ENCODE measurements at places on chromosomes 11 and 22.

DNA sequence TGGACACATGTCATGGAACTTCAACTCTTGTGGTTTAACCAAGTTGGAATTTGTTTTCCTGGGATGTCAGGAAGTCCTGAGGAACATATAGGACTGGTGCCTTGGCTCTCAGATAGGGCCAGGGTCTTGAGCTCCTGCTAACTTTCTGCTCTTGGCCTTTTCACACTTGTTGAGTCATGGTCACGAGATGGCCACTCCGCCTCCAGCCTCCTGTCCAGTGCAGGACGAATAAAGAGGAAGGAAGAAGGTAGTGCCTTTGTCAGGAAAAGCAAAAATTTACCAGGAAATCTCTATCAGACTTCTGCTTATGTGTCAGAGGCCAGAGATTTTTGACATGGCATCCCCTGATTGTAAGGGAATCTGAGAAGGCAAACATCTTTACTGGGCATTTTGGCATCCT, 89.1 kb upstream of the ARHGAP20 start:
- no peak for DNase-seq

GRCh38 chr11:13000721-13001120, 8.4 kb upstream of the RASSF10 start:
- no peak for DNase-seq

GRCh38 chr11:77617892-77618291, 19.7 kb downstream of the CLNS1A start:
- DNase-seq, result no peak

- DNase-seq, result no peak
Measured at GRCh38 chr11:74015919-74016684, 7.2 kb upstream of the UCP3 start.

DNA sequence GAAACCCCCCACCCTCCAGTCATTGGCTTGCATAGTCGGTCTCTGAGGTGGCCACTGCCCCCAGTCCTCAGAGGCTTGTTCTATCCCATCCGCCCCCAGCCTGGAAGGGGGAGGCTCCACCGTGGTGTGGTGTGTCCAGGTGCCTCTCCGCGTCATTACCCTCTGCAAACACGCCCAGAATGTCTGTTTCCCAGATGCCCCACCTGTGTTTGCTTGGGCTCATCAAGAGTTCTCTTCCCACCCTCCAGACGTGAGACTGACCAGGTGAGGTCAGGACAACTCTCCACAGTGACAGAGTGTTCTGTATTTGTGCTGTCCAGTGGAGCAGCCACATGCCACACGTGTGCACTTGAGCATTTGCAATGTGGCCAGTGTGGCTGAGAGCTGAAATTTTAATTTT, 24.9 kb downstream of the LRRC10B start:
- DNase-seq, result no peak

GRCh38 chr11:62459080-62459479, 40.2 kb downstream of the SCGB1A1 start:
- no peak for DNase-seq

DNA sequence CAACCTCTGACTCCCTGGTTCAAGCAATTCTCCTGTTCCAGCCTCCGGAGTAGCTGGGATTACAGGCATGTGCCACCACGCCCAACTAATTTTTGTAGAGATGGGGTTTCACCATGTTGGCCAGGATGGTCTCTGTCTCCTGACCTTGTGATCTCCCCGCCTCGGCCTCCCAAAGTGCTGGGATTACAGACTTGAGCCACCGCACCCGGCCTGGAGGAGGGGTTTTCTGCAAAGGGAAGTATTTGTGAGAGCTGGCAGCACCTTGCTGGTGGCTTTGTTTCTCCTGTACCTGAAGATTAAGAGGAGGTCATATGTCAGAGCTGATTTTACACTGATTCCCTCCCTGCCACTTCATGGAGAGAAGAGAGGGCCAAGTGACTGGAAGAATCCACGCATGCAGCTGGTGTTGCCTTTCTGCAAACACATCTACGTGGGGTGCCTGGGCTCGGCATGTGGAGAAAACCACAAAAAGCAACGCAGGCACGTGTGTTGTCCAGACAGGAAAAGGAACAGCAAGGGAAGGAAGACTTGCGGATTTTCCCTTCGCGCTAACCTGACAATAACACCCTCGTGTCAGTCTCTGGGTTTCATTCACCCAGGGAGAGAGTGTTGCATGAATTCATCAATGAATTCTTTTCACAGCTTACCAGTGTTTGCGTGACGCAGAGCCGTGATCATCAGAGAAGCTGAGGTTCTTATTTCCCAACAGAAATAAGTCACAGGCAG, 61.9 kb downstream of the TSPAN18 start:
- DNase-seq, result no peak

DNA sequence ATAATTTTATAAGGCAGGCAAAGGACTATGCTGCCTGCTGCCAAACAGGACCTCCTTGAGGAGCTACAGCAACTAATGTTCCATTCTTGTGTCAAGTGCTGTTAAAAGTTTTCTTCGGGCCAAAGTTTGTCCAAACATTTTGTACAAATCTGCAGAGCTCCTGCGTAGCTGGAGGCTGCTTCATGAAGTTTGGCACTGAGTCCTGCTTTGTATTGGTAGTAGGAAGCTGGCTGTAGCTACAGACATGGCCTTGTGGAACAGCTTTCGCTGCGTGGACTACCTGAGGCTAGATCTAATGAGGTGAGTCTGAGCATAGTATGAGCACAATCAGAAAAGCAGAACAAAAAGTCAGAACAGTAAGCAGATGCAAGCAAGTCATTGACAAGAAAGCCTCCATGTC, 528.1 kb downstream of the DLG2 start:
- DNase-seq, result no peak

- DNase-seq, result no peak
Measured at GRCh38 chr11:114551060-114551459, 8.6 kb downstream of the NXPE1 start.

GRCh38 chr11:116641561-116642045, 131.2 kb downstream of the BUD13 start:
- no peak for DNase-seq

DNA sequence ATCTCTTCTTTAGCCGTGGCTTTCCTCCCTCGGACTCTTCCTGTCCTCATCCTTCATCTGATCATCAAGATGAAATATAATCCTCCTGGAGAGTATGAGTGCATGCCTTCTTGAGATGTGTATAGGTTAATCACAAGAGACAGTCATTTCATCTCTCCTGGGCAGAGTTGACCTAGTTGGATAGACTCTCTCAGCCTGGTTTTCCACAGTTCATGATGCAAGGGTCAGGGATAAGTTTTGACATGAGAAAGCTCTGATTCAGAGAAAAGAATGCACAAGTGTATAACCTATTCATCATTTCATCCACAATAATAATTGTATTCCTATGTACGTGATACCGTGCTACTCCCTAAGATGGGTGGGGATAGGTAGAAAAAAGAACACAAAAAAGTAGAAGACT, 33.2 kb upstream of the CCDC90B start:
- no peak for DNase-seq

DNA sequence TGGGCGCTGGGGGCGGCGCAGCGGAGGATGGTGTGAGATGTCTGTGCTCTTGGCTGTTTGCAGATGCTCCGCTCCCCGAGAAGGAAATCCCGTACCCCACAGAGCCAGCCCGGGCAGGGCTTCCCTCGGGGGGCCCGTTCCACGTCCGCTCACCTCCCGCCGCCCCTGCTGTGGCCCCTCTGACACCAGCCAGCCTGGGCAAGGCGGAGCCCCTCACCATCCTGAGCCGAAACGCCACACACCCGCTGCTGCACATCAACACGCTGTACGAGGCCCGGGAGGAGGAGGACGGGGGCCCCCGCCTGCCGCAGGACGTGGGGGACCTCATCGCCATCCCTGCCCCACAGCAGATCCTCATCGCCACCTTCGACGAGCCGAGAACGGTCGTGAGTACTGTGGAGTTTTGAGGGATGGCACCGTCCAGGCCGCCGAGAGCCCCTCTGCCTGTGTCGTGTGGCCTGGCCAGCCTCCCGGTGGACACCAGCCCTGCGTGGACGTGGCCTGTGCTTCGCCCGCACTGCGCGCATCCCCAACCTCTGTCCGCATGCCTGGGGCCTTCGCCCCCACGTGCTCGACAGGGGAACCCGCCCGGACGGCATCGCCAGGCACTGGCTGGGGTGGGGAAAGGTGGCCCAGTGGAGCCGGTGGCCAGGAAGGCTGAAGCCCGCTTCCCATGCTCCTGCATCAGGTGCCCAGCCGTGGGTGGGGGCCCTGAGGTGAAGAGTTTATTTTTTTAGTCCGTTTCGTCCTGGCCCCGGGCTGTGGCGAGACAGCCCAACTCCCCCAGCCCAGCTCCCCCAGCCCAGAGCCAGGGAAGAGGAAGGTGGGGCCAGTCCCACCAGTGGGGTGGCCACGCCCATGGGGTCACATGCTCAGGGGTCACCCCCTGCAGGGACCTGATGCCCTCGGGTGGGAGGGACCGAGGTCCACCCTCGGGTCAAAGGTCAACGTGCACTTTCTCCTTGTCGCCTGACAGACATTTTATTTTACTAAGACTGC, 6.5 kb upstream of the TRABD start:
- DNase-seq, result no peak

DNA sequence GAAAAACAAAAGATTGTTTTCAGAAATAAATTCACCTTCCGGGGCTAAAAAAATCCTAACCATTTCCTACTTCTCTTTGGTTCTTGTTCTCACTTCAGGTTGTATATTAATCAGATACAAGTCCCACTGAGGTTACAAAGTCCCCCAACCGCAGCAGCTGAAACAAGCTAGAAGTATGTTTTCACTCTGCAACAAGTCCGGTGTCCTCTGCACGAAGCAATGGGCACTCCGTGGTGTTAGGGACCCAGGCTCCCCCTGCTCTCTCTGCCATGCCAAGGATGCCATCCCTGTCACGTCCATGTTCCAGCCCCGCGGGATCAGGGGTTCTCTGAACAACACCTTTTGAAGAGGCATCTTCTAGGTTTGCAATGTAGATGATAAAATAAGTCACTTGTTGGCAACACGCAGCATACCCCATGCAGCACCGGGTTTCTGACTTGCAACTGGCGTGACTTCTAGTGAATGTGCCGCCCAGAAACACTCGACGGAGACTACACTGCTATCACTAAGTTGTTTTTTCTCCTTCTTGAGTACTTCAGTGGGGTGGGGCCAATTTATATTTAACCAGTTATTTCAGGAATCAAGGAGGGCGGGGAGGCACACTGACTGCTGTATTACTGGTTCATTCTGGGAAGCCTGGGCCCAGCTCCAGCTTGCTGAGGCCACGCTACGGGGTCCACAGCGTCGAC, 25.4 kb upstream of the GSTP1 start:
- DNase-seq, result no peak

DNA sequence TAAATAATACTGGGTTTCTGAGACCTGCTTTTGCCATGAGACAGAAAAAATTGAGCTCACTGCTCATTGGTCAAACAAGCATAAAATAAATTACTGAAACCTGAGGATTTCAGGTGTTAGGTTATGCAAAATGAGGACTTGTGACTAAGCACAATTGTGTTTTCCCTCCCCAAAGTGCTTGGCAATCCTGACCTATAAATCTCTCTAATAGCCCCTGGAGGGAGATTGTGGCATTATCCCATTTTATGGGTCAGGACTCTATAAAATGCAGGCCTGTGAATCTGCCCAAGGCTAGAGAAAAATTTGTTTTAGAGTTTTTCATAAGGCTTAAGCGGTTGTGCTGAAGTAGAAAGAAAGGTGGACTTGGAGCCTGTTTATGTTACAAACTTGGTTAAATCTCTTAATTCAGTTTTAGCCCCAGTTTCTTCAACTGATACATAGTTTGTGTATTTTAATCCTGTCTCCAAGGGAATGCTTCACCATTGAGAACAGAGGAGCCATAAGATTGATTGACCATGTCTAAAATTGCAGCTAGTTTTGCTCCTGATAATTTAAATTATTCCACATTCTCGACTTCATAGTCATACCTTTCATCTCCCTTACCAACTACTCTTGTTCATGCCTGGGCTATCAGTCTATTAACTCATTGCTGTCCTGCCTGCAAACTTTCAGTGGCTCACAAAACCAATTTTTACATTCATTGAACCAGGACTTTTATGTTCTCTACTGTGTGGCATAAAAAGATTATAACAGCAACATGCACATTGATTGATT, 63.6 kb upstream of the LRRC4C start:
- DNase-seq, result no peak

DNA sequence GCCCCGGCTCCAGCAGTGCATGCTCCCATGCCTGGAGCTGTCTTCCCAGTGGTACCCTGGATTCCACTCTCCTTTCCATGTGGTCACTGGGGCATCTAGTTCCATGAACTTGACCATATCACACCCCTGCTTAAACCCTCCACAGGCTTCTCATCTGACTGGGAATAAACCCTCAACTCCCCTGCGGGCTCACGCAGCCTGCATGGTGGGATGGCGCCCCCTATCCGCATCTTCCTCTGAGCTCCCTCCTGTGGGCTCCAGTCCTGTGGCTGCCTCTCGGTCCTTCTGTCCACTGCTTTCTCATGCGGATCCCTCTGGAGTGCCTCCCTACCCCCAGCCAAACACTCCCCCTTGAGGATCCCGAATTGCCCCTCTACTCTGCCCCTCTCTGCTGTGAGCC, 41.4 kb upstream of the TTLL12 start:
- DNase-seq, result no peak

GRCh38 chr22:20130731-20131596, 640 bp upstream of the ZDHHC8 start:
- DNase-seq, result peak; percentile 81

- no peak for DNase-seq
Measured at GRCh38 chr11:28773606-28774005, 665.4 kb downstream of the METTL15 start.

DNA sequence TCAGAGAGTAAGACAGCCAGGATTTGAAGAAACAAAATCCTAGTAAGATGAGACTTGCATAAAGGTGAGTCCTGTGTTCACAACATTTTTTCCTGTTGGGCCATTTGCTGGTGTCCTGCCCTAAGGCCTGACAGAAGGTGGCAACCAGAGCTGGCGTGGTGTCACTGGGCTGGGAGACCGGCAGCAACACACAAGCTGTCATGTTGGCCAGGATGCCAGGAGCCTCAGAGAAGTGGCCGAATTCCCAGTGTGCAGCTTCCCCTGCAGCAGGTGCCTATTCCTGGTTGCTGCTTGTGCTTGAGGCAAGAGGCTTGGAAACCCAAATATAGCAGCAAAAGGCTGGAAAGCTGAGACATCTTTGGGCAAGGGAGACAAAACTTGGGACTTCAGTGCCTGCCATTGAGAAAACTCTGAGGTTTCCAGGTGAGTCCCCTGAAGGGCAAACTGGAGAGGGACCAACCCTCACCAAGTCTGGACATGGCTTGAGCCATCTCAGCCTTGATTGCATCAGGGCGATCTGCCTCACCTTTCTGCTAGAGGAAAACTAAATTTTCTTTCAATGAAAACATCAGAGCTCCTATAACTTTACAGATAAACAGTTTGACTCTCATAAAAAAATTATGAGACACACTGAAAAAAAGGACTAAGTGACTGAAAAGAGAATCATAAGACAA, 25.9 kb downstream of the ALG12 start:
- no peak for DNase-seq

GRCh38 chr11:13261591-13262061, 16.0 kb upstream of the BMAL1 start:
- DNase-seq, result peak; percentile 94

All from RPMI7951 (cell line).